ENCODE measurements at places on chromosomes 4 and X. TPM values are rescaled to one million over a fixed set of nuclear protein-coding genes. Genes with fewer than 3 reads are reported as not detected.

PHOX2B gene
- total RNA-seq: not detected

PPARGC1A gene
- not detected for total RNA-seq

DDX53 gene
- not detected for total RNA-seq

CWH43 gene
- not detected for total RNA-seq

CT47B1 gene
- total RNA-seq: not detected

AGTR2 gene
- not detected for total RNA-seq

MAGEB17 gene
- not detected for total RNA-seq

ARMCX5 gene
- 17.1 TPM for total RNA-seq

CFAP47 gene
- total RNA-seq: not detected

HTR2C gene
- total RNA-seq: not detected

All from naive thymus-derived CD8-positive, alpha-beta T cell (primary cell).